ENCODE measurements at places on chromosomes 12 and 14. TPM values are rescaled to one million over a fixed set of nuclear protein-coding genes. Genes with fewer than 3 reads are reported as not detected.

The TMPRSS12 gene
- not detected for polyA plus RNA-seq

The EPYC gene
- polyA plus RNA-seq: not detected

The TMED10 gene
- 222 TPM for polyA plus RNA-seq

DNA sequence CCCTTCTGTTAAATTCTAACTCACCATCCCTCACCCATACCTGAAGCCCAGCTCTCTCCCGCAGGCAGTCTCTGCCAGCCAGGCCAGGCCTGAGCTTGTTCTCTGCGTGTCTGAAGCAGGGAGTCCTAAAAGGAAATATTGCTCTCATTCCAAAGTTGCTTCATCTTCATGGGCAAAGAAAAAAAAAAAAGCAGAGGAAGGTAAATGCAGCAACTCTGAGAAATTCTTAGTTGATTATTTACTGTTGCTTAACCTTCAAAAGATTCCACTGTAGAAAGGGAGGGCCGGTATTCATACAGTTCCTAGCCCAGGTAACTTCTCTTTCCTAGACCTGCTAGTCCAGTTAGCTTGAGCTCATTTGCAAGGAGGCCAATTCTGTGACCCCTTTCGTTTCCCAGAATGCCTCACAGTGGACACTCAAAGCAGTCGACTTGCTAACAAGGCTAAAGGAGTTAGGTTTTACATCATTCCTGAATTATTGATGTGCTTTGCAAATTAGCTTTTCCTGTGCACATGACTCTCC is 193.5 kb upstream of the EEA1 start:
- peak; percentile 72 for DNase-seq

DNA sequence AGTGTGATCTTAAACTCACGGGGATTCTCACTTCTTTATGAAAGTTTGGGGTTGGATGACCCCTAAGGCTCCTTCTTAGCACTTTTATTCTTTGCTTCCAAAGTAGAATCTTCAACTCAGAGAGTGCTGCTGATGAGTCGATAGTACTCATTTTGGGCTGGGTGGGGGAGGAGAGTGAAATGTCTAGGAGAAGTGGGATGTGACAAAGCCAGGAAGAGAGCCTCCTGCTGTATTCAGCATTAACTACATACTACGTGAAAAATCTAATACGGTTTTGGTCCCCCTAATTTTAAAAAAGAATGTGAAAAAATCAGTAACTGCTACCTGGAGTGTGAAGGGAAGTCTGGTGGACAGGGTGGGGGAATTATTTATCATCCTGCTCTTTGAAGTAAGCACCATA is 148.3 kb downstream of the SAMD4A start:
- DNase-seq: no peak

The CLEC2A gene
- not detected for polyA plus RNA-seq

- DNase-seq: no peak
These were observed 5.1 kb downstream of the TMEM179 start for GRCh38 chr14:104599446-104599845.

GRCh38 chr14:104935026-104935650 is 10.5 kb downstream of the PLD4 start:
- DNase-seq: no peak

- no peak for DNase-seq
These were observed 19.4 kb downstream of the ANO2 start for GRCh38 chr12:5925646-5926045.

- no peak for DNase-seq
These were observed 13.9 kb upstream of the KRT8 start for GRCh38 chr12:52918784-52919183.

- no peak for DNase-seq
These were observed 1.7 kb downstream of the OLR1 start for GRCh38 chr12:10170216-10170615.

The CIROP gene
- polyA plus RNA-seq: not detected

The ASCL1 gene
- polyA plus RNA-seq: not detected

The CHGA gene
- 6.6 TPM for polyA plus RNA-seq

DNA sequence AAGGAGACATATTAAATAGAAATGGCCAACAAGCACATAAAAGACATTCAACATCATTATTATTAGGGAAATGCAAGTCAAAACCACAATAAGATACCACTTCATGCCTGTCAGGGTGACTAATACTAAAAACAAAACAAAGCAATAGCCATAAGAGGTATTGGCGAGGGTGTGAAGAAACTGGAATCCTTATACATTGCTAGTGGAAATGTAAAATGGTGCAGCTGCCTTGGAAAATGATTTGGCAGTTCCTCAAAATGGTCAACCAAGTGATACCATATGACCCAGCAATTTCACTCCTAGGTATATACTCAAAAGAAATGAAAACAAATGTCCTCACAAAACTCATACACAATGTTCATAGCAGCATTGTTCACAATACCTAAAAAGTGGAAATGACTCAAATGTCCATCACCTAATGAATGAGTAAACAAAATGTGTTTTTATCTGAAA is 27.0 kb downstream of the GPR135 start:
- no peak for DNase-seq

- no peak for DNase-seq
These were observed 38.0 kb downstream of the CCDC60 start for GRCh38 chr12:119372540-119372939.

DNA sequence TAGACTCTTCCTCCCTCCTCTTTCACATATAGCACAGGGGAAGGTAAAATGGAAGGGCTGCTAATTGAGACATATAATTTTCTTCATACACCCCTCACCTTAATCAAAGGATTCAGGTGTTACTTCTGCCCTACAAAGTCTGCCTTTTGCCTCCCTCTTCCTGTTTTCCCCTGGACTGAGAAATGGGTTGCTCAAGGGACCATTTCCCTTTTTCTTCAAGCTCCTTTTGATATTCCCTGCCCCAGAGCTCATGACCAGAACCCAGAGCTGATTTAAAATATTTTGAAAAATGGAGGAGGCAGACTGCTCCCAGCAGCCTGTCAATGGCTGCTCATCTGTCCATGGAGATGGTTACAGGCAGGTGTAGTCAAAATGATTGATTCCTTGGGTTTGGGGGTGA is 6.3 kb upstream of the PIP4K2C start:
- no peak for DNase-seq

- no peak for DNase-seq
These were observed 65.9 kb downstream of the PHLDA1 start for GRCh38 chr12:75965661-75966060.

The RNASE3 gene
- not detected for polyA plus RNA-seq

The LGR5 gene
- not detected for polyA plus RNA-seq

- peak; percentile 36 for DNase-seq
These were observed 1.5 kb downstream of the PNMA1 start for GRCh38 chr14:73712540-73713180.

The PARPBP gene
- polyA plus RNA-seq: 1.1 TPM

The NUP37 gene
- polyA plus RNA-seq: 26.7 TPM

- no peak for DNase-seq
These were observed 24.0 kb downstream of the PRDM4 start for GRCh38 chr12:107736914-107737313.

The SERPINA12 gene
- not detected for polyA plus RNA-seq

DNA sequence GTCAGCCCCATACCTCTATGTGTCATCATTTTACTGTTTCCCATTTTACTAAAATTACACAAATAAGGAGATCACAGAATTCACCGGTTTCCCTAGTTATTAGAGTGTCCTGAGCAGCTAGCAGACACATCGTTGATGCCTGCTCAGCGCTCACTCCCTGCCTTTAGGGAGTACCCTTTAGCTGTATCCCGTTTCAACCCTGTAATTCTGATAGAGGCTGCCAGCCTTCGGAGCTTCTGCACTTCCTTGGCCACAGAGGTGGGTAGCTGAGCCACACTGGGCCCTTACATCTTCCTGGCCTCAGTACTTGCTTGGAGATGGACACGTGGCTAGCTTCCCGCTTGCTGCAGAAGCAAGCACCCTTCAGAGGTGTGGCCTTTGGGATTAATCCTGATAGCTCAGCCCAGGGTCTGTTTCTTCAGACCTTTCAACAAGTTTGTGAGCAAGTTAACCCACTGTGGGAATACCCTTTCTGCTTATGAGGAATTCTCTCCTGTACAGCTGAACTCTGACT is 14.3 kb upstream of the FBXW8 start:
- peak; percentile 43 for DNase-seq

GRCh38 chr12:91422127-91422526 is 239.5 kb upstream of the DCN start:
- DNase-seq: no peak

The C1QL4 gene
- not detected for polyA plus RNA-seq

Data from kidney (tissue), 22 donors.